Diencephalon (tissue), 1 donor: ENCODE measurements at places on chromosomes 3 and 15. TPM values are rescaled to one million over a fixed set of nuclear protein-coding genes. Genes with fewer than 3 reads are reported as not detected.

DUOX1 gene
- total RNA-seq: under 0.01 TPM

RGMA gene
- 38.8 TPM for total RNA-seq

ACTC1 gene
- 1.8 TPM for total RNA-seq

GP9 gene
- not detected for total RNA-seq

TOPBP1 gene
- 42.7 TPM for total RNA-seq

GABRB3 gene
- total RNA-seq: 141 TPM

EFL1 gene
- total RNA-seq: 27.5 TPM

SLC28A2 gene
- total RNA-seq: not detected

ANKRD34C gene
- 0.92 TPM for total RNA-seq

C3orf22 gene
- total RNA-seq: not detected

GOLGA8O gene
- 0.46 TPM for total RNA-seq

CAMK1 gene
- total RNA-seq: 53.5 TPM

IMPG2 gene
- total RNA-seq: 6.9 TPM
